Activated CD4-positive, alpha-beta memory T cell treated with anti-CD3 and anti-CD28 coated beads, Interleukin-2, amount 10 ng/mL, durations not matched to agents 7 days and 5 days (primary cell): ENCODE measurements at places on chromosomes 16 and 17. TPM values are rescaled to one million over a fixed set of nuclear protein-coding genes. Genes with fewer than 3 reads are reported as not detected.

- DNase-seq: no peak
Measured at GRCh38 chr16:85475233-85475632, 137.9 kb upstream of the GSE1 start.

DNA sequence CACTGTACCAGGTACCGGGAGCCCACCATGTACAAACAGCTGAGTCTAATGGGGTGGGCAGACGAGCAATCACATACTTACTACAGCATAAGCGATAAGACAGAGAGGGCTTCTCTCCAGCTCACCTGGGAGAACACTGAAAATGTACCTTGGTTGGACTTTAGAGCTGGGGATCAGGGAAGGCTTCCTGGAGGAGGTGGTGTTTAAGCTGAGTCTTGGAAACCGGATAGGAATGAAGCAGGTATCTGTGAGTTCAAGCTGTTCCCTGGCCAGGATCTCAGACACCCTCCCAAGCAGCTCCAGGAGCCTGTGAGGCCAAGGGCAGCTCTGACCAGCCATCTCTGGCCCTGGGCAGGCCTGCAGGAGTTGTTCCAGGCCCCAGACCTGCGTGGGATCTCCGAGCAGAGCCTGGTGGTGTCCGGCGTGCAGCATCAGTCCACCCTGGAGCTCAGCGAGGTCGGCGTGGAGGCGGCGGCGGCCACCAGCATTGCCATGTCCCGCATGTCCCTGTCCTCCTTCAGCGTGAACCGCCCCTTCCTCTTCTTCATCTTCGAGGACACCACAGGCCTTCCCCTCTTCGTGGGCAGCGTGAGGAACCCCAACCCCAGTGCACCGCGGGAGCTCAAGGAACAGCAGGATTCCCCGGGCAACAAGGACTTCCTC is 8.0 kb upstream of the SERPINF1 start:
- DNase-seq: no peak

- no peak for DNase-seq
Measured at GRCh38 chr16:2006317-2006716, 3.3 kb downstream of the ZNF598 start.

DNA sequence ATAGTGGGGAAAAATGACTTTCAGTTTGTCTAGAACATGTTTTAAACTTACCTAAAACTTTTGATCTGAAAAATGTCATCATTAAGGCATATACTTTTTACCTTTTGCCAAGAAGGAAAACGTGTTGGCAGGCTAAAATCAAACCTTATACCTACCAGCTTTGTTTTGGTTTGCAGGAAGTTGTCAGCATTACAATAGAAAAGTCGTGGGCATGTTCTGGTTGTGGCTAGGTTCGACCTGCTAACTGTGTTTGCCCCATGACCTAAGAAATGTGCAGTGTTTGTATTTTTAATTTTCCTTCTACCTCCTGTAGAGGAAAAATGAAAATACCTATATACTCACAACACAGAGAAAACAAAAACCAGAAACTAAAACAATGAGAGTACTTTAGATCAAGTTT is 13.0 kb downstream of the SKAP1 start:
- DNase-seq: no peak

- no peak for DNase-seq
Measured at GRCh38 chr16:87607871-87608270, 5.6 kb downstream of the JPH3 start.

DNA sequence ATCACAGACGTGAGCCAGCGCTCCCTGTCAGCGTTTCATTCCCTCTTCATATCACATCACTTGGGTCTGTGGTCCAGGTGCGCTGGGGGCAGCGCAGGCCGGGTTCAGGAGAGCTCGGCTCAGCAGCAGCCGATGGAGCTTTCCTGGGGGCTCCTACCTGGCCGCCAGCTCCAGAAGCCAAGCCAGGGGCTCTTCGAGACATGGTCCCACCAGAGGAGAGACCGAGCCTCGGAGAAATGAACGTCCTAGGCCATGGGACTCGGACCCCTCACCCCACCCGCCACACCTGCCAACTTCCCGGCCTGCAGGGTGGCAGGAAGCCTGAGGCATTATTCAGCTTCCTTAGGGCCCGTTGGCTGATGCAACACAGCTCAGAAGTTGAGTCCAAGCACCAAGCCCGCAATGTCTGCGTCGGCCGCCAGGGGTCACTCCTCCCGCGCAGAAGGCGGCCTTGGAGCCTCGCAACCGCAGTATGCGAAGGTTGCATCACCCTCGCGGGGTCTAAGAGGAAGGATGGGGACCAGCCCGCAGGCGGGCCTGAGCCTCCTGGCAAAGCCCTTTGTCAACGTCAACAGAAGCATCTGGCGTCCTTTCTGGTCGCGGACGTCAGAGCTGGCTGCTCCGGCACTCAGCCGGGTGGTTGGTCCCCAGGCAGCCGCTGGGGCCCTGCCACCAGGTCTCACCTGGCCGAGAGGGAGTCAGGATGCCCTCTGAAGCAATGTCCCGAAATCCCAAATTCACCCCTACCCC is 13.2 kb upstream of the KLHDC4 start:
- DNase-seq: peak; percentile 97

- DNase-seq: no peak
Measured at GRCh38 chr16:58114827-58115825, 14.1 kb downstream of the CFAP20 start.

GRCh38 chr17:81453076-81453475 is 57.8 kb downstream of the BAHCC1 start:
- DNase-seq: no peak

- DNase-seq: no peak
Measured at GRCh38 chr17:43671031-43671692, 9.4 kb upstream of the MEOX1 start.

Gene TMEM204
- 43.5 TPM for total RNA-seq

GRCh38 chr17:66713533-66714042 is 121.3 kb upstream of the CACNG5 start:
- DNase-seq: peak; percentile 71

DNA sequence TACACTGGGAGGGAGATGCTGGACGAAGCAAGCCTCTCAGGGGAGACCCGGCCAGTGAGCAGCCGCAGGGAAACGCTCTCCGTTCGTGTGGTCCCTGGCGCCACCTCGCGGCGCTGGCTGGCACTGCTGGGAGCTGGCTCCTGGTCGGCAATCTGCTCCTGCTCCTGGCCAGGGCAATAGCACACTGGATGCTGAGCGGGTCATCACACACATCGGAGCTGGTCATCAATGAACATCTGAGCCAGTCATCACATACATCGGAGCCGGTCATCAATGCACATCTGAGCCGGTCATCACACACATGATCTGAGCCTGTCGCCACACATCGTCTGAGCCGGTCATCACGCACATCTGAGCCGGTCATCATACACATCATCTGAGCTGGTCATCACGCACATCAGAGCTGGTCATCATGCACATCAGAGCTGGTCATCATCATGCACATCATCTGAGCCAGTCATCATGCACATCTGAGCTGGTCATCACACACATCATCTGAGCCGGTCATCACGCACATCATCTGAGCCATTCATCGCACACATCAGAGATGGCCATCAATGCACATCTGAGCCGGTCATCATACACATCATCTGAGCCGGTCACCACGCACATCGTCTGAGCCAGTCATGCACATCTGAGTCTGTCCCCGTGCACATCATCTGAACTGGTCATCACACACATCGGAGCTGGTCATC is 217.3 kb downstream of the RBFOX3 start:
- DNase-seq: peak; percentile 62

DNA sequence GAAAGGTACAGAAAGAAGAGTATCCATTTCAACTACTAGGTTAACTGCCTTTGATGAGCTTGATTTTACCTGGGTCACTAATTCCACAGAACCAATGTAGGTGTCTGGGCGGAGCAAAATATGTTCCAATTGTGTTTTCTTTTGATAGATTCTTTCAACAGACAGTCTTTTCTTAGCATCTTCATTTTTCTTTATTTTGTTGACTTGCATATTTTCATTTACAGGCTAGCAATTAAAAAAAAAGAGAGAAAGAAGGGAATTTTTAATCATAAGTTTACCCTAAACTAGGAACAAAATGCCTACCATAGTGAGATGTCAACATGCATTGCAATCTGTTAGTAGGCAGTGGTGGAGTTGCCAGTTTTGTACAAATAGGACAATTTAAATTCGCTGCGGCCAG is 1.0 kb downstream of the TOP2A start:
- DNase-seq: no peak

DNA sequence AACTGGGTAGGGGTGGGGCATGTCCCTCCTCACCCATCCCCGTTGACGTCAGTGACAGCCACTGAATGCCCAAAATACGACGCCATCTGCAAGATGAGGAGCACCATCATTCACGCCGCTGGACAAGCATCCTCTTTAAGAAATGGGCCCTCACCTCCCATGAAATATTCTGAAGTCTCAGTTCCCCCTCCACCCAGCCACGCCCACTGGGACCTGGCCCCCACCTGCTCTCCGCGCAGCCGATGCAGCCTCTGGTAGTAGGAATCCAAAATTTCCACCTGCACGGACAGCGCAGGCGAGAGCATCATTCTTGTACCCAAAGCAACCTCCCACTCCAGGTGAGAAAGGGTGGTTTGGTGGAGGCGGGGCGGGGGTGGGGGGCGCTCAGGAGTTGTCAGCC is 5.6 kb downstream of the ITGA2B start:
- no peak for DNase-seq

GRCh38 chr16:85898521-85899442 is at the start of gene IRF8:
Gene IRF8 (plus strand): TSS chr16:85899162. CDS start chr16:85903016, 3,854 bp downstream.
- peak; percentile 56 for DNase-seq

- no peak for DNase-seq
Measured at GRCh38 chr16:82672676-82673075, 45.9 kb downstream of the CDH13 start.

GRCh38 chr17:43701318-43701743 is 39.6 kb upstream of the MEOX1 start:
- DNase-seq: peak; percentile 71

Gene ZNF385C
- not detected for total RNA-seq

- no peak for DNase-seq
Measured at GRCh38 chr16:84810518-84811273, 9.1 kb upstream of the CRISPLD2 start.

GRCh38 chr17:75910699-75911098 is 6.0 kb upstream of the MRPL38 start:
- DNase-seq: no peak

GRCh38 chr17:57722704-57723043 is 22.4 kb downstream of the CCDC182 start:
- DNase-seq: no peak

Gene BMERB1
- 6.4 TPM for total RNA-seq

DNA sequence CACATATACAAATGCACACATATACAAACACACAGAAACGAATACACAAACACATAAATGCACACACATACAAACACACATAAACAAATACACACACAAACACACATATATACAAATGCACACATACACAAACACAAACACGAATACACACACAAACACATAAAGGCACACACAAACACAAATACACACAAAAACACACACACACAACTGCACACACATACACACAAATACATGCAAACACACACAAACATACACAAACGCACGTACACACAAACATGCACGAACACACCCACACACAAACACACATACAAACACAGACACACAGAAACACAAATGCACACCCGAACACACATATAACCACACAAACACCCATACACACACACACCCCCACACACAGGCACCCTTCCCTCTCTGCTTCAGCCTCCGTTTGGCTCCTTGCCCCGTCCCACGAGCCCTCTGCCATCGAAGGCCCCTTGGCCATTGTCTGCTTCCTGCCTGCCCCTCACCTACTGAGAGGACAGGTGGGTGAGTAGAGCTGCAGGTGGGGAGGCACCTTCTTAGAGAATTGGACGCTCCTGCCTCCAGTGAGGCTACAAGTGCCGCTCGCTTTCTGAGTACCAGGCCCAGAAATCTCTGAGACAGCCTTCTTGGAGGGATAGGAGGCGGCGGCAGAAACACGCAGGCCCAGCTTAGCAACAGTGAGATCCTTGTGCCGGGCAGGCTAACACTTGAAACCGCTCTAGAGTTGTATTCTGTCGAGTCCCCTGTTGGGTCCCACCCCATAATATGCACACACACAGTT is 331.2 kb downstream of the FOXL1 start:
- DNase-seq: no peak

Gene ADGRG1
- 8.3 TPM for total RNA-seq

Gene RCVRN
- not detected for total RNA-seq

DNA sequence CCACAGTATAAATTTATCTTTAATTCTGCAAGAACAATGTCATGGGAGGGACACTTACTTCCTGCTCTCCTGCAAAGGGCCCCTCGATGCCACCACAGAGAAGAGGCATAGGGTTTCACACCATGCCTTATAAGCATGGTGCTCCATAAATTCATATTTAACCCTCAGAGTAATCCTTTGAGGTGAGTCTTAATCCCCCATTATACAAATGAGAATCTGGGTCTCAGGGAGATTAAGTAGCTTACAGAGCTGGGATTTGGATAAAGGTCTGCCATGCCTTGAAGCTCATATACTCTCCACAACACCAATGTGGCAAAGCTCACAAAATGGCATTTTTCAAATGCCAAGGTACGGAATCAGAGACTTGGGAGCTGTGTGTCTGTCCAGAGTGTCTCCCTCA is 268.5 kb upstream of the CCL2 start:
- DNase-seq: no peak

Gene HBA1
- not detected for total RNA-seq

Gene KRTAP4-4
- total RNA-seq: not detected

- no peak for DNase-seq
Measured at GRCh38 chr17:2386400-2387085, 14.3 kb downstream of the MNT start.

GRCh38 chr17:80789356-80789902 is 202.2 kb upstream of the CHMP6 start:
- no peak for DNase-seq

DNA sequence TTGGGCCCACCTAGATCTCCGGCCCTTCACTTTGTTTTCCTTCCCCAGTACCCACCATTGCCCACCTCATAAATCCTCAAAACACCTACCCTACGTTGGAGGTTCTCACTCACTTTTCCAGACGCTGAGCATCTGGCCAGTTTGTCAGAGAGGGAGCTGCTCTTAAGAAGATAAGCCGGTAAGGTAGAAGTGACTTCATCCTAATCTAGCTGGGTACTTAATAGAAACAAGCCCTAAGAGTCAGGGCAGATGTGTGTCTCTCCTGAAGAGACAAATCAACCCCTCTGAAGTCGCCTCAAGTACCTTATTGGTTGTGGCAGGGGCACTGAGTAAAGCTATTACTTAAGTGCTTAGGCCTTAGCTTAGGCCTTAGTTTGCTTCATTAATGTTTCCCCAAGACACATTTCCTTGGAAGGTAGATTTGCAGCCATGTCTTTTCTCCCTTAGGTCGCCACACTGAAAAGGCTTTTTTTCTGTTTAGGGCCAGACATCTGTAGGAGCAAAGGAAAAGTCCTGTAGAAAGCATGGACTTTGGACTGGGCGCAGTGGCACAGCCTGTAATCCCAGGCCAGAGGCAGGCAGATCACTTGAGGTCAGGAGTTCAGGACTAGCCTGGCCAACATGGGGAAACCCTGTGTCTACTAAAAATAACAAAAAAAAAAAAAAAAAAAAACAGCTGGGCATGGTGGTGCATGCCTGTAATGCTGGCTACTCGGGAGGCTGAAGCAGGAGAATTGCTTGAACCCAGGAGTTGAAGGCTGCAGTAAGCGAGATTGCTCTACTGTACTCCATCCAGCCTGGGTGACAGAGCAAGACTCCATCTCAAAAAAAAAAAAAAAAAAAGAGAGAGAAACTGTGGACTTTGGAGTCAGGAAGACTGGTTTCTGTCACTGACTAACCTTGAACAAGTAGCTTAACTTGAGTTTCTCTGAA is 1.0 kb downstream of the TACO1 start:
- DNase-seq: no peak
